ENCODE measurements at places on chromosomes 7 and 10.

- DNase-seq, result no peak
These were observed 163.5 kb downstream of the MDFIC start for GRCh38 chr7:115085421-115085820.

DNA sequence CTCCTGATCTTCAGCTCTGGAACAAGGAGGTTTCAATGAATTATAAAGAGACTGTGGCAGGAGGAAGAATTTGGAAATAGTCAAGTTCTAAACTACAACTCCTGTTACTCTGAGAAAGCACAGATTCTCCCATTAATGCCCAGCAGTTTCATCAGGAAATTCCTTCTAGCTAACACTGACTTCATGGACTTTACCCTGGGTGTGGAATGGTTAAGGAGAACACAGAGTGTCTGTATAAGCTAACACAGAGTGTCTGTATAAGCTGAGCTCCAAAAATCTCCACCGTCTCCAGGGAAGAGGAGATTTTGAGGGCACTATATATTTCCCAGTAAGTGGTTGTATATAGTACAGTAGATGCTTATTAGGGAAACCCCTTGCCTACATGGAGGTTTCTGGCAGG lies 675.5 kb downstream of the XPNPEP1 start:
- no peak for DNase-seq

GRCh38 chr7:114343949-114344708 lies 70.5 kb upstream of the FOXP2 start:
- DNase-seq, result no peak

DNA sequence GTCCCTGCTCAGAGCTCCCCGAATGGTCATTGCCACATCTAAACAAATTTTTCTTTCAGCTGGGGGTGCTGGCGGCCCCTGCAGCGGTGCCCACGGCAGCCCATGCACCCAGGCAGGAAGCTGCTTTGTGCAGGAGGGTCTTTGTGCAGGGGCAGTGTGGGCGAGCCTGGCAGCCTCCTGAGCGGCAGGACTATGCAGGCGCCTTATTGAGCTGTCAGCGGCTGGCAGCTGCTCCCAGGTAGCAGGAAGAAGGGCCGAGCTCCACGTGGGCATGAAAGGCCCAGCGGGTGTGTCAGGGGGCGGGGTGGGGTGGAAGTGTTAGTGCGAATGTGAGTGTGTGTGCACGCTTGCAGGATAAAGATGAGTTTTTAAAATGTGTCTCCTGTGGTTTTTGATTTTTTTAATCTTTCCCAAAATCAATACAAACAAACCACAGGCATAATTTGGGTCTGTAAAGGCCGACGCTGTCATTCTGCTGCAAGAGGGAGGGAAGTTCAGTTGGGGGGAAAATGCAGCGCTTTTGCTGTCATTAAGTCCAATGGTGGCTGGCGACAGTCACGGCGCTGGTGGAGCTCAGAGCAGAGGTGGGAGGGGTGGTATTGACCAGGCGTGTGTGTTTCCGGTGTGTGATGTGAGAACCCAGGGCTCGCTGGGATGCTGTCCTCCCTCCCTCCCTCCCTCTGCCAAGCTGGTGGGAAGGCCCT lies 83.9 kb downstream of the LHPP start:
- DNase-seq, result no peak

GRCh38 chr10:99708428-99709012 lies 23.4 kb downstream of the COX15 start:
- no peak for DNase-seq

DNA sequence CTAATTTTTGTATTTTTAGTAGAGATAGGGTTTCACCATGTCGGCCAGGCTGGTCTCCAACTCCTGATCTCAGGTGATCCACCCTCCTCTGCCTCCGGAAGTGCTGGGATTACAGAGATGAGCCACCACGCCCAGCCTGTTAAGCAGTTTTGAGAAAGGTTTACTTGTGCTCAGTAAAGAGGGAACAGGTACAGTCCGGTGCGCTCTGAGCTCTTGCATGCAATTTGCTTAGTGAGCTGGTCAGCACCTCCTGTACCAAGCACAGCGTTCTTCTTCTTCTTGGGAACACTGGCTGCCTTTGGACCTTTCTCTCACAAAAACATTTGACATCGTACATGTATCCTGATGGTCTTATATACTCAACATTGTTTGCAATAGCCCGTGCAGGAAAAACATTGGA lies 118.3 kb downstream of the AKR1D1 start:
- DNase-seq, result no peak

DNA sequence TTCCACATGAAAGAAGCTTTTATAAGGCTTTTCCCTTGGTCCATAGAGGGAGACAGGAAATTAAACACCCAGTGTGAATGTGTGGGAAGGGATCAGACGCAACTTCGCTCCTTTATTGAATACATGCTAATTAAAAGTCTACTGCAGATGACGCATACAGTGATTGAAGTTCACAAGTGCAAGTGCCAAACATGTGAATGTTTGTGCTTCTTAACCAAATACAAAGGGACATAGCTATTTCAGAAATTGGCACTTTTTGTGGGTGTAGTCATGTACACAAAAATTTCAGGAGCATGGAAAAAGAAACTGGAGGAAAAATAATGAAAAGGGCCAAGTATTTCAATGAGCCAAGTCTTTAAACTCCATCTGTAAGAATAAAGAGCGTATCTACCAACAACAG lies 283.7 kb downstream of the SKAP2 start:
- no peak for DNase-seq

DNA sequence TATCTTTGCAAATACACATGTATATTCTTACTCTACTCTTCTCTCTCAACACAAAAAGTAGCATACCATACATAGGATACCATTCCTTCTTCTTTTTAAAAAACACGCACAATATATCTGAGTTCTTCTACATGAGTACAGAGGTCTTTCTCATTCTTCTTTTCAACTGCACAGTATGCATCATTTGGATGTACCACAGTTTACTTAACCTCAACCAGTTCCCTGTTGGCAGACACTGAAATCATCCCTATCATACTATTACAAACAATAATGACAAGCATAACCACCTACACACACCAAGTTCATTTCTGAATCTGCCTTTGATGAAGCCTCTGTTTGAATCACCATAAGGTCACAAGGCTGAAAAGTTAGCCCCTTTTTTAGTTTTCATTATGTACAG lies 25.7 kb upstream of the GGCT start:
- no peak for DNase-seq

GRCh38 chr7:4745265-4745919 lies 30.0 kb upstream of the AP5Z1 start:
- DNase-seq, result no peak

DNA sequence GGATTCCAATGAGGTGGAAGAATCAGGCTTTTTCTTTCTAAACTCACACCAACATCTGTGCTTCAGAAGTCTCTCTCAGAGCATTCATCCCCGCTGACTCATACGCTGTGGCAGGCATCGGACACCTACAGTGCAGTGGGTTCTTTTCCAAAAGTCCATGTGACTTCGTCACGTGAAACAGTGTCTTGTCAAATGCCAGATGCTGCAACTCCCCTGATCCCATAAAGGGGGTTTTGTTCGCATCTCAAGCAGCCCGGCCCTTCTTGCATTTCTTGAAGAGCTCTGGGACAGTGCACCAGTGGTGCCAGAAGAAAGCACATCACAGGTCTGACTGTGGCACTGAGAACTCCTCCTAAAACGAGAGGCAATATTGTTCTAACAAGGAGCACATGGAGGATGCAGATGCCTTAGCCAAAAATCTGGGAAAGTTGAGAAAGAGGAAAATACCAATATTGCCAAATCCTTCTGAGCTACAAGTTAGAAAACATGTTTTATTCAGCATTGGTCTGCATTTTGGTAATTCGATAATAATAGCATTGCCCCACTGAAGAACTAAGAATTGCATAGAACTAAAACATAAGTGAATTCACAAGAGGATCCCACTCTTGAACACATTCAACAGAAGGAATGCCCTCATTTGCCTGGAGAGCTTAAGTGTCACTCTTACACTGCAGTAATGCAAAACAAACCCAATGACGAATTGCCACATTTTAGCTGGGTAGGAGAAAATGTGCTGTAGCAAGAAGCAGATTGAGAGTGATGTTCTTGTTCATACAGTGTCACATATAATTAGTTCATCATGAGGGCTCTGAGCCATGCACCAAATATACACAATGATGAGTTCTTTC lies 204.4 kb downstream of the CXCL12 start:
- no peak for DNase-seq

DNA sequence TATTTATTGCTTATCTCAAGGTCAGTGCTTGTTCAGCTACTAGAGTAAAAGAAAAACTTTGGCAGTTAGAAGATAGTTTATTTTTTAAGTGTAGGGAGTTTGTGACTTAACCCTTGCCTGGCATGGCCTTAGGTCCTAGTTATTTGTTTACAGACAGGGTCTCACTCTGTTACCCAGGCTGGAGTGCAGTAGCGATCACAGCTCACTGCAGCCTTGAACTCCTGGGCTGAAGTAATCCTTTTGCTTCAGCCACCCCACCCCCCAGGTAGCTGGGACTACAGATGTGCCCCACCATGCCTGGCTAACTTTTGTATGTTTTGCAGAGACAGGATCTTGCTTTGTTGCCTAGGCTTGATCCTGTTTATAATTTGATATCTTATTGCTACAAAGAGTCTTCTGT lies 4.2 kb downstream of the ANLN start:
- no peak for DNase-seq

GRCh38 chr10:104351061-104351702 lies 2.5 kb upstream of the CFAP58 start:
- no peak for DNase-seq

DNA sequence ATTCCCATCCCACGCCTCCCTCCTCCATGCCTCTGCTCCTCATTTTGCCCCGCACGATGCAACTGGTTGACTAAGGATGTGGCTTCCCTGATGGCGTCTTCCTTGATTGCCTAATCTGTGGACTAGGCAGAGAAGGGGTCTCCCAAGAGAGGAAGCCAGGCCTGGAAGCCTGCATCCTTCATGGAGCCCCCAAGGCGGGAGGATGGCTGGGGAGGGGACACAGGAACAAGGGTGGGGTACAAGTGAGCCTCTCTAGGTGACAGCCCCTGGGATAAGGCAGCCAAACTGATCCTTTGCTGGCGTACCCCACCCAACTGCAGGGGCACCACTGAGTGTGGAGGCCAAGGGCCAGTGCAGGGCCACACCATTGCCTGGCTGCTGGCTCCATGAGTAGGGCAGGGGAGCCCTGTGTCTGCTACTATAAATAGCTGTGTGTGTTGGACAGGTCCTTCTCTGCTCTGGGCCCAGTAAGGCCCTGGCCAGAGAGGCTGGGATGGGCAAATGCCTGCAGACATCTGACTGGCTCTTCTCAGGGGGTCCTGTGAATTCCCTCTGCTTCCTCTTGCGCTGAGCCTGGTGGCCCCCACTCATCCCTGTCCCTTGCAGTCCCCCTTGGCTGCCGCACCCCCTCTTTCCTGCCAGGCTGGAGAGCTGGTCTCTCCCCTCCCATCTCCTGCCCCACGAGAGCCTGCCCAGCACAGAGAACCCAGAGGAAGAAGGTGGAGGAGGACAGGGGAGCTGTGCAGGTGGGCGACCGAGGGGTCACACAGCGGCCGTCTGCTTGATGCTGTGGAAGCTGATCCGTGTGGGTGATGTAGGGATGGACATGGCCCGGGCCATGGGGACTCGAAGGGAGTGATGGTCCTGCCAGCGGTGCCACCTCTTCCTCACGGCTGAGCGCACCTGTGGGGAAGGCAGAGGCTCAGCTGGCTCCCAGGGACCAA lies 29.3 kb downstream of the CRHR2 start:
- no peak for DNase-seq

DNA sequence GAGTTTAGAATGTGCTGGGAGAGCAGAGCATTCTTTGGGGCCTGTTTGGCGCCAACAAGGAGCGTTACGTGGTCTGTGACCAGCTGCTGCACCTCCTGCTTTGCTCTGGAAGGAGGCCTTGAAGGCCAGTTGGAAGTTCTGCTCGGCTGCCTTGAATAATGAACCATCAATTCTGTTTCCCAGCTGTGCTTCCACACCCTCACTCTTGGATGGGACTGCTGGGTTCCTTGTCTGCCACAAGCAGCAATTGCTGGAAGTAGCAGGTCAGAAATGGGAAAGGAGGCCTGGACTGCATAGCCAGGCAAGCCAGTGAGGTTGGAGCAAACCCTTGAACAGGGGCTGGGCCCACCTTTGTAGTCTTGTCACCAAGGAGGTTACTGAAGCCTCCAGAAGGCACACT lies 86.6 kb upstream of the INSYN2A start:
- no peak for DNase-seq

DNA sequence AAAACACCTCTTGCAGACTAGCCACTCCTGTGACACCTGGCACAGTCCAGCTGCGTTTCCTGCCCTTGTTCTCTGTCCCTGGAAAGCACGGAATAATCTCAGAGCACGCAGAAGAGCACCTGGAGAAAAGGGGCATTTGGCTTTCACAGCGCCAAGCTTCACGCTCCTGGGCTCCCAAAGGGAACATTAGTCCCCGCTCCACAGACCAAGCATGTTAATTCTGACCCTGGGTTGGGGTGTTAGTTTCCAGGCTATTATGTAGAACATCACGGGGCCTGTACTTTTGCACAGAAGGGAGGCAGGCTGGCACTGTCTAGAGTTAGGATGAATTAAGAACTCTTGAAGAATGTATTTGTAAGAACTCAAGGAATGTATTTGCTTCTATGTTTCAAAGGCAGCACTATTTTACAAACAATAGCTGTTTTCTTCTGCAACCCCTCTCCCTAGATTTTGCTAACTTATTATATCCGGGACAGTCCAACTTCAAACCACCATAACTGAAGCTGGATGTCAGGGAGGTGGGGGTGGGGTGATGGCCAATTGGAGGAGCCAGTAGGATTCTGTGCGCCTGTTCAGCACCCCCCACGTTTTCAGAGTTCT lies 62.2 kb upstream of the TRIM8 start:
- DNase-seq, result no peak

DNA sequence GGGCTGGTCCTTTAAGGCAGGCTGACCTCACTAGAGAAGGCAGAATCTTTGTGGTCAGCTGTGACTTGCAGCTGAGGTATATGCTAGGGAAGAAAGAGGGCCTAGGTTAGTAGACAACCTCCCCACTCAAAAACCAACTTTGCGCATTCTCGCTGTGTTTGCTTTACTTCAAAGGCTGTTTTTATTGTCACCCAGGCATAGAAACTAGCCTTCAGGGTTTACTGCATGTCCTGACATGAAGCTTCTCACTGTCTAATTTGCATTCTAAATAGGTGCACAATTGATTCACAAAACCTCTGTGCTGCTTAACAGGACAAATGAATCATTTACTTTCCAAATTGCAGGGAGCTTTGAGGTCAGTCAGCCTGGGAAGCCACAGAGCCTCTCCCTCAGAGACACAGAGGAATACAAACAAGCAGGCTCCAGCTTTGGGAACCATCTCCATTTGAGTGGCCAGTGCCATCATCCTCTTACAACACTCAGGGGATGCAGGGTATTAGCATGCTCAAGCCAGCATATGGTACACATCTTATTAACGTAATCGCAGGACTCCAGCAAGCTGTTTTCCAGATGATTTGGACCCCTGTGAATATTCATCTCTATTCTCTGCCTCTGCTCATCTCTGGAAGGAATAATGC lies 596.4 kb upstream of the GHITM start:
- no peak for DNase-seq

Measured in HuH-7.5 (cell line).